ENCODE measurements at places on chromosomes 16 and 17.

DNA sequence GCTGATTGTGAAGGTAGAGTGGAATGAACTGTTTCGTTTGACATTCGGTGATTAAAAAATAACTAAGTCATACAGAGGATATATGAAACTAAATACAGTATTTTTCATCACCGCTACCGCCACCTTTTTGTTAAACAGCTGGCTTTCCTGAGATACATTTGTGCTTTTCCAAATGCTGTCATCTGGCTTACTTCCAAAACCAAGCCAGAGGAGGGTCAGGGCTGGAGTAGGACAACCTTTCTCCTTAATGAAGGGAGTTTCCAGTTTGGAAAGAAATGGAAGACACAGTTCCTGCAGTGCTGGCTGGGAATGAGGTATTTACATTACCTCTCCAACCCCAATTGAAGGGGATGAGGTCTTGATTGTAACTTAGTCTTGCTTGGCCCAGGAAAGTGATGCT, 3.2 kb downstream of the TNRC6C start:
- DNase-seq: no peak

- no peak for DNase-seq
Measured at GRCh38 chr16:51237207-51237606, 86.1 kb upstream of the SALL1 start.

DNA sequence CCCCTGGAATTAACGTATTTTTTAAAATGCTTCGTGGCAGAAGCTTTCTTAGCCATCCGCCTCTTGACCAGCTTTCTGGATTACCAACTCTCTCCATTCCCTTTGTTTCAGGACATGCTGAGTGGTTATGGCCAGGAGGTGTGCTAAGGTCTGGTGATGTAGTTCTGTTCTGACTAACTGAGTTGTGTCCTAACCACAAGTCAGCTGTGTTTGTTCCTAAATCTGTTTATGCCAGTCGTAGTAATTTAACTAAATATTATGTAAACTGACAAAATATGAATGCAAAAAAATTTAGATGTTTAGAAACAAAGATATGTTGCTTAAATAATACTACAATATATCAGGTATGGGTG, 61.6 kb downstream of the MRTFB start:
- no peak for DNase-seq

GRCh38 chr17:76473541-76473985, 6.2 kb downstream of the AANAT start:
- no peak for DNase-seq

- DNase-seq: no peak
Measured at GRCh38 chr16:47136099-47136842, 7.5 kb downstream of the NETO2 start.

DNA sequence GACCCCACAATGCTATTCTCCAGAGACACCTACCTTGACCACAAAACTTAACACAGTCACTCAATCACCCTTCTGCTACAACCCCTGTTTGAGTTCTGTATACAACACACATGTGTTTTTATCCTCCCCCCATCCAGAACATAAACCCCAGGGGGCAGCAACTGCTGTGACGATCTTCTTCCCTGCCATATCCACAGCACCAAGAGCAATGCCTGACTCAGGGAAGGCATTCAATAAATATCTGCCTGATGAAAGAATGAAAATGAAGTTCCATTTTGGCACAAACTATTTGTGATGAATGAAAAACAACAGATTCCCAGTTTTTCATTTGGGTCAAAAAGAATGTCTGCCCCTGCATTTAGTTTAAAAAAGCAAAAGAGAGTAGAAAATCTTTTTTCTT, 27.0 kb downstream of the ASIC2 start:
- no peak for DNase-seq

DNA sequence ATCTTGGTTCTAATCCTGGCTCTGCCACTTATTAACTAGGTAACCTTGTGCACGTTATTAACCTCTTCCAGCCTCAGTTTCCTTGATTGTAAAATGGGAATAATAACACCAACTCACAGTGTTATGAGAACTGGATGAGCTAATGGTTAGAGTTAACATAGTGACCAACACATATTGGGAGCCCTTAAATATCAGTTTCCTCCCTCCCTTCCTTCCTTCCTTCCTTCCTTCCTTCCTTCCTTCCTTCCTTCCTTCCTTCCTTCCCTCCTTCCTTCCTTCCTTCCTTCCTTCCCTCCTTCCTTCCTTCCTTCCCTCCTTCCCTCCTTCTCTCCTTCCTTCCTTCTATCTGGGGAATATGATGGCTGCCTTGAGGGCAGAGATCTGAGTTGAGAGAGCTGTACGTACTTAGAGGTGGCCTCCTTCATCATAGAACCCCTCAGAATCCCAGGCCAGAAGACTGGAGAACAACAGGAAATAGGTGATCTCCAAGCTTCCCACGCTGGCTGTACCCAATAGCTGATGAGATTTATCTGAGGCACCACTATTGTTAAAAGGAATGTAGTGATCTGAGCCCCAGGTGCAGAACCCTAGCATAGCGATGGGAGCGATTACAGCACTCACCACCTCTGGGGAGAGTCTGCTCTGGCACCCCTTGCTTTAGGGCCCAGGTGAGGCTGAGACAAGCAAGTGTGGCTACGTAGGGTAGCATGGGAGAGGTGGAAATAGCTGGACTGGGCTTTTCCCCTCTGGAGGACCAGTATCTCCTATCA, 26.2 kb downstream of the CCR7 start:
- DNase-seq: no peak

GRCh38 chr16:77322757-77323156, 112.1 kb downstream of the ADAMTS18 start:
- no peak for DNase-seq

DNA sequence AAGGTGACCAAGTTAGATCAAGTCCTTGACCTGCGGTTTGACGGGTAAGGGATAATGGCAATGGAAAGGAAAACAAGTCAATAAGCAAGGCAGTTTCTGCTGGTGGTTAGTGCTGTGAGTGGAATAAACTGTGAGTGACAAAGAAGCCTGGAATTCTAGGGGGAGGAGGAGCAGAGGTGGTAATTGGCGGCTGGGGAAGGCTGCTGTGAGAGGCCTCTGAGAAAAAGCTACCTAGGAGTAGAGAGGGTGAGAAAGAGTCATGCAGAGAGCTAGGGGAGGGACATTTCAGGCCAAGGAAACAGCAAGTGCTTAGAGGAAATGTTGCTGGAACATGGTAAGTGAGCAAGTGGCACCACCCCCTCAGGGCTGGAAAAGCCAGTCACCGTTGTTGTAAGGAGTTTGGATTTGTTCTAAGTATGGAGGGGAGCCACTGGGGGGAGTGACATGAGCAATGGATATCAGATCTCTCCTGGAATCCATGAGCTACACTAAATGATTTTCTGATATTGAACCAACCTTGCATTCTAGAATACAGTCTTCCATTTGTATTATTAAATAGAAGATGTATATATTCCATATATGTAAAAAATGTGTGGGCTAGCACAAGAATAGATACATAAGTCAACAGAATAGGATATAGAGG, 6.7 kb downstream of the NLRC3 start:
- DNase-seq: no peak

GRCh38 chr17:17420082-17420481, 56.7 kb upstream of the MED9 start:
- no peak for DNase-seq

GRCh38 chr17:74736513-74737298, at the start of gene RAB37:
TSS of gene RAB37 (plus strand) at chr17:74737256. CDS start at chr17:74737273, 17 bp downstream.
- peak; percentile 61 for DNase-seq

DNA sequence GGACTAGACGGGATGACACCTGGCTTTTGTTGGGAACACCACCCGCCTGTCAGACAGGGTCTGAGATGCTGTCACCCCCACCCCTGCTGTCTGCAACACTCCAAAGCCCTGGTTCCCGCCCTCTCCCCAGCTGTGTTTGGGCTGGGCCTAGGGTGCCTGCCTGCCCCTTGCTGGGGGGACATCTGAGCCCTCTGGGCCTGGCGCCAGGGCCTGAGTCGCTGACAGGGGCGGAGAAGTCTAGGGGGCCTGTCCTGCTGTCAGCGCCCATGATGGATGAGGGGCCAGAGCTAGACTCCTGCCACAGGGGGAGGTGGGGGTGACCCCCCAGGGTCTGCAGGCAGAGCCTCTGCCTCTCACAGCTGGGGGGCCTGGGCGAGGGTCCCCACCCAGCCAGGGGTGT, 7.6 kb upstream of the PKMYT1 start:
- DNase-seq: no peak

- no peak for DNase-seq
Measured at GRCh38 chr16:50694206-50694605, 800 bp downstream of the NOD2 start.

- DNase-seq: no peak
Measured at GRCh38 chr17:80790981-80791742, 200.5 kb upstream of the CHMP6 start.
